ENCODE measurements at places on chromosomes 5 and 9.

DNA sequence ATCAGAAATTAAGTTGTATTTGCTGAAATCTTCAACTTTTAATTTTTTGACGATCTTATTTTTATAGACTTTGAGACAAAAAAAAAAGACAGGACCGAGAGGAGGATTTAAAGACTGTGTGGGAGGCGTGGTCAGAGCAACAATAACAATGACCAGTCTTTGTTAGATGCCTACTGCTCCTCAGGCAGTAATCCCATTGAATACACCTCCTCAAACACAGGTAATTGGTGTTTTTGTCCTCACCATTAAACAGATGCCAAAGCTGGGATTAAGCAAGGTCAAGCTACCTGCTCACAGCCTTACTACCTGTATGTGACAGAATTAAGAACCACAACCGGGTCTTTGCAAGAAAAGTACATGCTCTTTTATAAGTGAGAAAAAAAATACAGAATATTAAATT is 233.3 kb upstream of the GRAMD2B start:
- DNase-seq: no peak

DNA sequence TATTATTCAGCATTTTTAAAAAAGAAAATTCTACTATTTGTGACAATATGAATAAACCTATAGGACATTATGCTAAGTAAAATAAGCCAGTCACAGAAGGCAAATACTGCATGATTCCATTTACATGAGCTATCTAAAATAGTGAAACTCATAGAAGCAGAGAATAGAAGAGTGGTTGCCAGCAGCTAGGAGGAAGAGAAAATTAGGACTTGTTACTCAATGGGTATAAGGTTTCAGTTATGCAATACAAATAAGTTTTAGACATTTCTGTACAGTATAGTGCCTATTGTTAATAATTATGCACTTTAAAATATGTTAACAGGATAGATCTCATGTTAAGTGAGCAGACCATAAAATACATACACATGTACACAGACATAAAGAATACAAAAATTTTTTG is 73.8 kb upstream of the SPINK5 start:
- DNase-seq: no peak

DNA sequence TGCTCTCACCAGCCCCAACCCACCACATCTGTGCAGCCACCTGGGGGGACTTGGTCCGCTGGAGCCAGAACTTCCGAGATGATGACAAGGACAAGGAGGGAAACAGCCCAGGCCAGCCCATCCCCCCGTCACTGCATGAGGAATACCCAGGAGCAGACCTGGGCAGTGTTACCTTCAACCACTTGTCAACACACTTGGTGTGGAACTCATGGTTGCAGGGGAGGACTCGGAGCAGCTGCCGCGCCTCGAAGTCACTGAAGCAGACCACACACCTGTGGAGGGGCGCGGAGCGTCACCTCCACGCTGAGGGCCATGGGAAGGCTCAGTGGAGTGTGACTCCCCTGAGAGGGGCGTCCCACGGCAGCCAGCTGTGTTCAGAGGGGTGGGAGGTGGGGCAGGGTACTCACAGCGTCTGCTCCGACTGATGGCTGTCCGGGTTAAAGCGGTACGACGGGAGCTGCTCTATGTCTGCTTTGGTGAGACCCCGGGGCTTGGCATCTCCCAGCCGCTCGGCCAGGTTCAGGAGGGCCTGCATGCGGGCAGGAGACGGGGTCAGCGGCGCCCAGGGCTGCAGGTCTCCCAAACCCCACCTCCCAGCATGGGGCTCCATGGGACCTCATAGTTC is 8.0 kb downstream of the RNF44 start:
- DNase-seq: no peak

GRCh38 chr5:73682176-73682575 is 56.2 kb downstream of the ARHGEF28 start:
- no peak for DNase-seq

DNA sequence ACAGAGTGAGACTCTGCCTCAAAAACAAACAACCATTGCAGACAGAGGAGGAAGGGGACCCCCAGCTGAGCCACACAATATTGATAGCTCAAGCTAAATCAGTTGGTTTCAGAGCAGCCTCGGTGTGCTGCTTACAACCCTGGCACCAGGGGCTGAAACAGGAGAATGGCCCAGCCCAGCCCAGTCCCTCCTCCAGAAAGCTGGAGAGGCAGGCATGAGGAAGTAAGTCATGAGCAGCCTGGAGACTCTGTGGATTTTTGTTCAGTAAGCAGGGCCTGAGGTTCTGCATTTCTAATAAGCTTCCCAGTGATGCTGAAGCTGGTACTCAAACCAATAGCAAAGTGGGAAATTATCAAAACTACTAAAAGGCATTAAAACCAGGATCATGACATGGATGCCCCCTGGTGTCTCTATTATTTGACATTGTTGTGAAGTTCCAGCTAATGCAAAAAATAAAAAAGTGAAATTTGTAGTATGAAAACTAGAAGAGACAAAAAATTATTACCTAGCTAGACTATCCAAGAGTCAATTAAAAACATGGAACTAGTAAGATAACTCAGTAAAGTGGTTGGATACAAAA is 14.2 kb downstream of the PRRT1B start:
- DNase-seq: no peak

DNA sequence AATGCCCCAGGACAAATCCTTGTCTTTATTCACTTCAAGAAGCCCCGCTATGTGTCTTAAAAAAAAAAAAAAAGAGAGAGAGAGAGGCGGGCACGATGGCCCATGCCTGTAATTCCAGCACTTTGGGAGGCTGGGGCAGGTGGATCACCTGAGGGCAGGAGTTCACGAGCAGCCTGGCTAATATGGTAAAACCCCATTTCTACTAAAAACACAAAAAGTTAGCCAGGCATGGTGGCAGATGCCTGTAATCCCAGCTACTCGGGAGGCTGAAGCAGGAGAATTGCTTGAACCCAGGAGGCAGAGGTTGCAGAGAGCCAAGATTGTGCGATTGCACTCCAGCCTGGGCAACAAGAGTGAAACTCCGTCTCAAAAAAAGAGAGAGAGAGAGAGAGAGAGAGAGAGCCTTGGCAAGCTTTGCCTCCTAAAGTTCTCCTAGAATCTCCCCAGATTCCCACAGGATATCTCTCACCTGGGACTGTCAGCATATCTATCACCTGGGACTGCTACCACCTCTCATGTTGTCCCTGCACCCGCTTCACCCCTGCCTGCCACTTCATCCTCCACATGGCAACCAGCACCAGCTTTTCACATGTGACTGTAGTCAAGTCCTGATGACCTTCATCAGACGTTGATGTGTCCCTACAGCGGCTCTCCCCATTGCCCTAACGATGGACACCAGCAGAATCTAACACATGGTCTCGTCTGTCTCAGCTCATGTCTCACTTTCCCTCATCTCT is 5.8 kb downstream of the ITK start:
- DNase-seq: no peak

GRCh38 chr5:127959152-127959764 is 124.3 kb upstream of the SLC12A2 start:
- peak; percentile 97 for DNase-seq

GRCh38 chr5:116583862-116584222 is 9.2 kb upstream of the SEMA6A start:
- DNase-seq: no peak

DNA sequence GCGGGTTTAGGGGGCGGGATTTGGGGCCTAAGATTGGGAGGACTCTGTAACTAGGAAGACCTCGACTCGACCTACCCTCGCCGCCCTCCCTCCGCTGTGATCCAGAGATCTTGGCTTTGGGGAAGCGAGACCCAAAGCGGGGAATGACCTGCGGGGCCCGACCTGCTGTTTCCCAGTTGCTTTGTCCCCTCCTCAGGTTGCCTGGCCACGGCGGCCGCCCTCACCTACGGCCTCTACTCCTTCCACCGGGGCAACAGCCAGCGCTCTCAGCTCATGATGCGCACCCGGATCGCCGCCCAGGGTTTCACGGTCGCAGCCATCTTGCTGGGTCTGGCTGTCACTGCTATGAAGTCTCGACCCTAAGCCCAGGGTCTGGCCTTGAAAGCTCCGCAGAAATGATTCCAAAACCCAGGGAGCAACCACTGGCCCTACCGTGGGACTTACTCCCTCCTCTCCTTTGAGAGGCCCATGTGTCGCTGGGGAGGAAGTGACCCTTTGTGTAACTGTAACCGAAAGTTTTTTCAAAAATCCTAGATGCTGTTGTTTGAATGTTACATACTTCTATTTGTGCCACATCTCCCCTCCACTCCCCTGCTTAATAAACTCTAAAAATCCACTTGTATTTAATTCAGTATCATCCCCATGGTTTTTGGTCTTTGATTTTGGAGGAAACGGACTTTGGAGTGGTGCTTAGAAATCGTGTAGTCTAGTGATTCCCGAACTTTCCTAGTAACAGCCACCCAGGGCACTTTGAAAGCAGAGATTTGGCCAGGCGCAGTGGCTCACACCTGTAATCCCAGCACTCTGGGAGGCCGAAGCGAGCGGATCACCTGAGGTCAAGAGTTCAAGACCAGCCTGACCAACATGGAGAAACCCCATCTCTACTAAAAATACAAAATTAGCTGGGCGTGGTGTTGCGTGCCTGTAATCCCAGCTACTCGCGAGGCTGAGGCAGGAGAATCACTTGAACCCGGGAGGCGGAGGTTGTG is 878 bp downstream of the HIGD2A start:
- no peak for DNase-seq

GRCh38 chr5:141529873-141530272 is 41.0 kb downstream of the PCDHGC5 start:
- DNase-seq: no peak

DNA sequence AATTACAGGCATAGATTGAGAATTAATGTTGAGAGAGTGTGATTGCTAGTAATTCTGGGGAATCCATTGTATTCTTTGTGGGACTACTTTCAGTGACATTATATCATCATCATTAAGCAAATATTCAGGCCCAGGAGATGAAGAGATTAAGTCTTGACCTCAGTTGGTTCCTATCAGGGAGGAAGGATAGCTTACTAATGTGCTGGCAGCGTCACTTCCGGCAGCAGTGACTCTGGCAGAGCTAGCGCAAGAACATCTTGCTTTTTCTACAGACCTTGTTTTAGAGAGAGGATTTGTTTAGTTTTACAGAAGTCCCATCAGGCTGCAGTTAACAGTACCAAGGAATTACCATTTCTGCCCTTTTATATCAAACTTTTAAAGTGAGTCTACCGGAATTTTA is 20.3 kb downstream of the OSTF1 start:
- DNase-seq: no peak

DNA sequence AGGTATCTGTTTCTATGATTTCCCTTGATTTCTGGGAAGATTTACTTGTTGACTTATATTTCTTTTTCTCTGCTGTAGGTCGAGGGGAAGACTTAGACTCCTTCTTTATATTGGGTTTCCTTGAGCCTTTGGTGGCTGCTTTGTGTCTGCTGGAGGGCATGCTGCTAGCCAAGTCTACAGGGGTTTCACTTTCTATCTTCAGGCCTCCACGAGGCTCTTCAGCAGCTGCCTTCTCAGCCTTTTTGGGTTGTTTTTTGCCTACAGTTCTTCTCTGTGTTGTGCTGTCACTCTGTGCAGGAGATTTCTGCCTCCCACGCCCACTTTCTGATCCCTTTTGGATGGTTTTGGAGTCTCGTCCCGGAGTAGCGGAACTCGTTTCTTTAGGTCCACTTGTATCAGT is 23.2 kb downstream of the LEAP2 start:
- no peak for DNase-seq

- DNase-seq: peak; percentile 38
Measured at GRCh38 chr5:139459451-139459934, 3.0 kb downstream of the ECSCR start.

GRCh38 chr5:88364991-88365390 is 96.3 kb upstream of the TMEM161B start:
- DNase-seq: no peak

GRCh38 chr9:116713271-116713670 is 26.2 kb downstream of the TRIM32 start:
- DNase-seq: no peak

DNA sequence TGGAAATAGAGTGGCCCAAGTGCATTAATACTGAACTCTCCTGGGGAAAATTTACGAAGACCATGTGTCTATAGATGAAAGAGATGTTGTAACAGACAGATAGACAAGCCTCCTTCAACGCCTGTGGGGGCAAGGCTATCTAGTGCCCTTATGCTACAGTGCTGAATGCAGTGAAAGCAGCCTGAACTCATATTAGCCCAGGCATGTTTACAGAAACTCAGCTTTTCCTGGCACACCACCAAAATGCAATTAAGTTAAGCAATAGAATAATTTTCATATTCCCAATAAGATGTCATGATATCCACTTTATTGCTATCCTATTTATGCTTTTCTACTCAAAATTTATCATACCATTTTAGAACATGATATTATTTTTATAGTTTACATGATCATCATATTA is 277.0 kb downstream of the DIRAS2 start:
- DNase-seq: no peak

DNA sequence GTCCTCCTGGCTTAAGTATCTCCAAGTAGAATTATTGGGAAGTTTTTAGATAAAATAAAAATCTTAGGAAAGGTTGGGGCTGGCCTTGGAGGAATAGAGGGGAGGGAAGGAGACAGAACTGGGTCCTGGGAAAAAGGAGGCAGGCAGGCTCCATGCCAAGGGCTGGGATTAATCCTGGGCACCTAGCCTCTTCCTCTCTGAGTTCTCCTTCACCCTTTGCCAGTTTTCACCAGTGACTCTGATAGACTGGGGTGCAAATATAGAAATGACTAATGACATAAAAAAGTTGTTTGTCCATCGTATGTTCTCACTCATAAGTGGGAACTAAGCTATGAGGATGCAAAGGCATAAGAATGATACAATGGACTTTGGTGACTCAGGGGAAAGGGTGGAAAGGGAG is 81.9 kb downstream of the RMI1 start:
- no peak for DNase-seq

GRCh38 chr9:38118862-38119438 is 49.9 kb upstream of the SHB start:
- DNase-seq: no peak

- DNase-seq: peak; percentile 88
Measured at GRCh38 chr9:92115071-92115858, at the start of gene SPTLC1. Gene SPTLC1 (minus strand): TSS chr9:92115413. CDS start chr9:92115370, 43 bp downstream.

DNA sequence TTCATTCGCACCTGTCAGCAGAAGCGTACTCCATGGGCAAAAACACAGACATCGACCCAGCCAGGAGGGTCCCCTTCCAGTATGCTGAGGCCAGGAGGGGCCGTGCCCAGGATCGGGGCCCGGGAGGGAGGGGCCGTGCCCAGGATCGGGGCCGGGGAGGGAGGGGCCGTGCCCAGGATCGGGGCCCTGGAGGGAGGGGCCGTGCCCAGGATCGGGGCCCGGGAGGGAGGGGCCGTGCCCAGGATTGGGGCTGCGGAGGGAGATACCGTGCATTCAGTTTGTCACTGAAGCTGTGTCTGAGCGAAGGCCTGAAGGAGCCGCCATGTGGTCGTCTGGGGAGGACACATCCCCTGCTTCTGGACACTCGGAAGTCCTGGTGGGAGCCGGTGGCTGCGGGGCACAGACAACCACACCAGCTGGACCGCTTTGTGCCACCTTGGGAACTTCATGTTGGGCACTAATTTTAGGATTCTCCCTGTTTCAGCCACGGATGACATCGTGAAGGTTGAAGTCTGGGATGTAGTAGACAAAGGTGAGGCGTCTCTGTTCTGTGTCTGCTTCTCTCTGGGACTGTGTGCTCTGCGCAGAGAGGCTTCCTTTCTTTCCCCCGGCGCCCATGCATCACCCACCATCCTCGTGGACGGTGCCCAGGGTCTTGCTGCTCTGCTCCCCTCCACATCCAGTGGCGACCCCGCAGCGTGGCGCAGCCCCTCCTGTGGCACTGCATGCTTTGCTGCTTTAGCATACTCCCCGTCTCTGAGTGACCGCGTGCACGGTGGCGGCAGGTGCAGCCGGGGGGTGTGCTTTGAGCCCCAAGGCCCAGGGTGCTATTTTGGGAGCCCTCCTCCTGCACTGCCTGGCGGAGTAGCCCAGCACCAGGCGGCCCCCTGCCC is 16.7 kb upstream of the AJM1 start:
- no peak for DNase-seq

- no peak for DNase-seq
Measured at GRCh38 chr5:102924963-102925362, 169.9 kb downstream of the PAM start.

Measured in Calu3 (cell line).